Stimulated activated naive CD8-positive, alpha-beta T cell treated with anti-CD3 and anti-CD28 coated beads, Interleukin-15, amount 100 ng/mL, for 72 hours (primary cell): ENCODE measurements at places on chromosomes 6 and 20.

DNA sequence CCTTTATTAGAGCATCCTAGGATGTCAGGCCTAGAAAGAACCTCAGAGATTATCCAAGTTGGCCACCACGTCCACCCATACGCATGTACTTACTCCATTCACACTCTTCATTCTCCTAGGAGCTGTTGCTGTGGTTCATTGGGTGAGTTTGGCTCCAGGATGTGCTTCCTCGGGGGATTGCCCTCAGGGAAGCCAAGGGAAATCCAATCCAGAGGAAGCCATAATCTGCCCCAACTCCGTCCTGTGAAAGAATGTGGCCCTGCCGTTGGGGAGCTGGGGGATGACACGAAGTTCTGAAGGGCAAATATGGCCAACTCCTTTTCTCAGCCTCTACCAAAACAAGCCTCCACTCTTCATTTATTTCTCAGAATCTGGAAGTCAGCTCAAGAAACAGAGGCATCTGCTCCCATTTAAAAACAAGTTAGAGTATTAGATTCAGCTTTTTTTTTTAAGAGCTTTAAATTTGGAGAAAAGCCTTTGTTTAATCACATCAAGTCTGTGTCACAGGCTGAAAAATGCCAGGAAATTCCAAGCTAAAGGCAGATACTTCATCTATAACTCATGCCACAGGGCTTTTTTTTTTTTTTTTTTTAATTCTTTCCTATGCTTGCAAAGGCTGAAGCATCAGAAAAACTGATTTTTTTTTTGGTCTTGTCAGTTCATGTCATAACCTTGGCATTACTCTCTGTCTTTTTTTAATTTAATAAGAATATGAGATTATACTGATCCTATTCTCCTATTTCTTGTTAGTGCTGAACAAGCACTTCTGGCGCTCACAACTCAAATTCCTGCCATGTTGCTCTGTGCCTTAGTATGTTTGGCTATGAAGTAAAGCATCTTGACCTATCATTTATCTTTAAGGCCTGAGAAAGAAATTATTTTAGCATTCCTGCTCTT, 480.9 kb upstream of the MARCKS start:
- no peak for DNase-seq

DNA sequence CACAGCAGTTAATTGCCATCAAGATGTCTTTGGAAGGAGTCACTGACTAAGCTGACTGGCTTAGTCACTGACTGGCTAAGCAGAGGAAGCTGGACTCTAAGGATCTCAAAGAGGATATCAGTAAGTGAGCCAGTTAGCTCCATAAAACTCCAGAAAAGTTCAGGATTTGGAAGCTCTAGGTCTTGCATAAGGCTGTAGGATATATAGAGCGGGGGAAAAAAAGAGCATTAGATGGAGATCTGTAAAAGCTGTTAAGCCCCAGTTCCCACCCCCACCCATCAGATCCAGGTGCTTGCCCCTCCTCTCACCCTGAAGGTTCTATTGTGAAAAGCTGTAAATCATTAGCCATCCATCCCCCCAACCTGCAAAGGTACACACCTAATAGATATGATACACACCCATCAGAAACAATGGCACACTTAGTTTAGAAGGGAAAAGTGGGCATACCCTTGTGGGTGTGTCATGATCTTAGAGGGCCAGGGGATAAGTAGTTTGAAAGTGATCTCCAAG, 32.2 kb downstream of the CARMIL1 start:
- no peak for DNase-seq

DNA sequence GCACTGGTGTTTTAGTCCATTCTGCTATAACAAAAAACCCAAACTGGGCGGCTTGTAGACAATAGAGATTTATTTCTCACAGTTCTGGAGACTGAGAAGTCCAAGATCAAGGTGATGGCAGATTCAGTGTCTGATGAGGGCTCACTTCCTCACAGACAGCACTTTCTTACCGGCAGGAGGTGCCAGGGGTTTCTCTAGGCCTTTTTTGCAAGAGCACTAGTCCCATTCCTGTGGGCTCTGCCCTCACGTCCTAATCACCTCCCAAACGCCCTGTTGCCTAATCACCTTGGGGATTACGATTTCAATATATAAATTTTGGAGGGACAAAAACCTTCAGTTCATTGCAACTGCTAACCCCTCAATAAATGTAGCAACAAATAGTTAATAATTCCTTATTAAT, 140.0 kb upstream of the SGK1 start:
- DNase-seq = no peak

DNA sequence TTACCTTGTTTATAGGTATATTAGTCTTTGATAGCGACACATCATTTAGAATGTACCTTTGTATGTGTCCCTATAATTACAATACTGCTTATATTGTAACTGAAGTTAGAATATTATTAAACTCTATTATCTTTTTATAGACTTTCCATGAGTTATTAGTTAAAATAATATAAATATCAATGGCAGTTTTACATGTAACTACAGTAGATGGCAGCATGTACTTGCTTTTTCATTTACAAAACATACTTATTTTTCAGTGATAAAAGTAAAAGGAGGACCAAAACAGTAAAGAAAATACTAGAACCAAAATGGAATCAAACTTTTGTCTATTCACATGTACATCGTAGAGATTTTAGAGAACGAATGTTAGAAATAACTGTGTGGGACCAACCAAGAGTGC, 364.3 kb downstream of the RIMS1 start:
- no peak for DNase-seq

DNA sequence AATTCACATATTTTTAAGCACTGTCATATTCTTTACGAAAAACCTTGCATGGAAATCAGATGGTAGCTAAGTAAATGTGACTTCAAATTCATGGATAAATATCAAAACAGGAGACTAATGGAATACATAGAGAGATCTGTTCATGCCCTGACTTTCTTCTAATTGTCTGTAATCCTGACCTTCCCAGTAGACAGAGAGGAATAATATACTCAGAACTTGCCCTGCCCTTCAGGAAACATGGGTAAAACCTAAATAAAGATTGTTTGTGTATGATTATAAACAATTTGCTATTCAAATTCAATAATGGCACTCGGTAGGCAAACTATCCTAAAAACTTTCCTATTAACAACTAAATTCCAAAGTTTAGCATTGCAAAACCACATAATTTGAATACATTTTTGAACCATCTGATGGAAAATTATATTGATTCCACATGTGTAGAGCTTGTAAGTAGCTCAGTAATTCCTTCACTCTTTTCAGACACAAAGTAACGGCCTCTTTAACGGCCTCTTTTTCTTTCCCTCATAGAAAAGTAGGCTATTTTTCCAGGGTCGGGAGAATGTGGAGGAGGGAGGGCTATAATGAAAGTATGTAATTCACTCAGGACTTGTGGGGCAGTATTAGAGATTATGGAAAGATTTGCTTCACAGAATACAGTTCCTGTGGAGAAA, 227.6 kb downstream of the ALDH8A1 start:
- DNase-seq = no peak

DNA sequence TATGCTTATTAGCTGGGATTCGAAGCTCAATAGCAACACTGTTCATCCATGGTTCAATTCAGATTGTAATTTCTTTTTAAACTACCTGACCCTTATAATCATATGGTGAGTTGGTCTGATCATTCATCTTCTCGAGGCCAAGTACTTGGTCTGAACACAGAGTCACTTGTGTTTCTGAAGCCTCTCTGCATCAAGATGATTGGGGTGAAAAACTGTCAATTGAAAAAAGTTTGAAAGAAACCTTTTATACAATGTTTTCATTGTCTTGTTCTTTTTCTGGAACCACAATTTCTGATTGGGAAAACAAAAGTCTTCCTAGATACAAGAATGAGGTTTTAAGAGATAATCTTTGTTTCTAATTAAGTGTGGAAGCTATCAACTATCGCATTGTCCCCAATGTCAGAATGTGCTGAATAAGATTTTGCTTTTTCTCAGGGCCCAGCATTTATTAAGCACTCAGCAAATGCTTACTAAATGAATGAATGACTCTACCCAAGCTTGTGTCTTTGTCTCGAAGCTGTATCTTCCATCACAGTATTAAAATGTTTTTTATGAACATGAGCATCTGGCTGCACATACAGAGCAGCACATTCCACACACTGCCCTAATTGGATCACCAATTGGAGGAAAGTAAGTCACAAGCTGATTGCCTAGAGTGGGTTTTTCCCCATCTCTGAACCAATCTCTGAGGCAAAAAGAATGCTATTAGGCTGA, 45.0 kb upstream of the MOXD1 start:
- DNase-seq = no peak

DNA sequence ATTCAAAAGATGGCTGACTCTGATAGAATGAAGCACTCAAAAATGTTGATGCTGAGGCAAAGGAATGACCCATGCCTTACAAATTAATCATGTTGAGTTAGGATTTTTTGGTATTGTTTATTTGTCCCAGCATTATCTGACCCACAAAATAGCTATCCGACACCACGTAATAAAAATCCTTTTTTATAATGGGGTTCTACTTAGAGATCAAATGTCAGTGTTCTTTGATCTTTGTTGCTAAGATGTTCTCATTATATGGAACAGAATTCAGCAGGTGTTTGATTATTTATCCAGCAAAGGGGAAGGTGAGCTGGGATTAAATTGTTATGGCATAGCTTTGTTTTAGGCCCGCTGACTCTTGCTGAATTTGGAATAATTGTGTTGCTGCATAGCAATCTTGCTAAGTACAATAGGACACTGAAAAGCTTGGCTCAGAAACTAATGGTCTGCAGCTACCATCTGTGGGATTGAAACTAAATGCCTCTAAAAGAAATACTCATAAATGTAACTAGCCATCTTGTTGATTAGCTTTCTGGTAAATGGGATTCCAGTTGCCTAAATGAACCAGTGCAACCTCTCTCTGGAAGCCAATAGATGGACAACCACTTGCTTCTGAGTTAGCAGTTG, 180.2 kb upstream of the HDAC2 start:
- DNase-seq = no peak

DNA sequence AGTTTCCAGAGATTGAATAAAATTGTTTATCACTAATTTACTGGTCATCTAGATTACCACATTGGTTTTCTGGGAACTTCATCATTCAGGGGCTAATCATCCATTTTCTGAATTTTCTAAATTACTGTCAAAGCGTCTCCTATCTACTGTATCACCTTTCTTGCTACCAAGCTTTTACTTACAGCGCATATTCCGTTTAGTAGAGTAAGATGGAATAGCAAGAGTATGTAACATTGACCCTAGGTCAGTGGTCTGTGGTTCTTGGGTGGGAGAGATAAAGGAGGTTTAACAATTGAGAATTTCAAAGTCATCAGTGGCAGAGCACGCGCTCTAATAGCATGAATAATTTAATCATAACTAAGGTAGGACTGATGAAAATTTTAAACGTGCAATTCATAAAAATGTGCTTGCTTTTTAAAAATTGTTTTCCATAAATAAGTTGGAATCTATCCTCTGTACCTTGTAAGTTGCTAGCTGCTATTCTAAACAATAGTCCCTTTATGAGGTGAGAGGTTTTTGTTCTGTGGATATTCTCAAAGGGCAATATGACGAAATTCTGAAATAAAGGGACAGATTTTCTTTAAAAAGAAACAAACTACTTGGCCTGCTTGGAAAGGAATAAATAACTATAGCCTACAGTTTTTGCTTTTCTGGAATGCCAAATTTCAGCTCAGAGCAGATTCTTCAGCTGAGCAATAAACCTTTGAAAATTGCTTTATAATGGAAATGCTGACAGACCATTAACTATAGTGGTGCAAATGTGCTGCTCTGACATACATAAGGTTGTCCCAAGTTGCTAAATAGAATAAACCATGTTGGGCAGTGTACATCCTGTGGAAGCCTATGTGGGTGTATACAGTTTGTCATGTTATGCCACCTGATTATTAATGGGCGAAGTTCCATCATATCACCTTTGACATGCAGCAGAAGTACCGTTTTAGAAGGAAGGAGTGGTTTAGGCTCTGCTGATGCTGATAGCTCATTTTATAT, 84.1 kb downstream of the ZFAND3 start:
- no peak for DNase-seq

DNA sequence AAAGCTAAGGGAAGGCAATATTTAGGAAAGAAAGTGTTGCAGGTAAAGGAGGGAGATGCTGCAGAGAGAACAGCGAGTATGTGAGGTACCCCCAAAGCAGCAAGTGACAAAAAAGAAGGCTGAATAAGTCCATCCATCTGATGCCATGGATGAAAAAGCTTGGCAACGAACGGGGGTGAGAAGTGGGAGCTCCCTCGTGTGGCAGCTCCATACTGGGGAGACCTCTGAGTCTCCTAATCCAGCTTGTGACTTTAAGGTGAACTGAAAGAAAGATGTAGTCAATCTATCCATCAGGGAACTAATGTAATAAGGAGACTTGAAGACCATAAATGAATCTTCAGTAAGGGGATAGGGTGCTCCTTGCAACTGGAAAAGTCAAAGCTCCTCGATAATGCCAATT, 156.6 kb downstream of the OTOR start:
- no peak for DNase-seq

DNA sequence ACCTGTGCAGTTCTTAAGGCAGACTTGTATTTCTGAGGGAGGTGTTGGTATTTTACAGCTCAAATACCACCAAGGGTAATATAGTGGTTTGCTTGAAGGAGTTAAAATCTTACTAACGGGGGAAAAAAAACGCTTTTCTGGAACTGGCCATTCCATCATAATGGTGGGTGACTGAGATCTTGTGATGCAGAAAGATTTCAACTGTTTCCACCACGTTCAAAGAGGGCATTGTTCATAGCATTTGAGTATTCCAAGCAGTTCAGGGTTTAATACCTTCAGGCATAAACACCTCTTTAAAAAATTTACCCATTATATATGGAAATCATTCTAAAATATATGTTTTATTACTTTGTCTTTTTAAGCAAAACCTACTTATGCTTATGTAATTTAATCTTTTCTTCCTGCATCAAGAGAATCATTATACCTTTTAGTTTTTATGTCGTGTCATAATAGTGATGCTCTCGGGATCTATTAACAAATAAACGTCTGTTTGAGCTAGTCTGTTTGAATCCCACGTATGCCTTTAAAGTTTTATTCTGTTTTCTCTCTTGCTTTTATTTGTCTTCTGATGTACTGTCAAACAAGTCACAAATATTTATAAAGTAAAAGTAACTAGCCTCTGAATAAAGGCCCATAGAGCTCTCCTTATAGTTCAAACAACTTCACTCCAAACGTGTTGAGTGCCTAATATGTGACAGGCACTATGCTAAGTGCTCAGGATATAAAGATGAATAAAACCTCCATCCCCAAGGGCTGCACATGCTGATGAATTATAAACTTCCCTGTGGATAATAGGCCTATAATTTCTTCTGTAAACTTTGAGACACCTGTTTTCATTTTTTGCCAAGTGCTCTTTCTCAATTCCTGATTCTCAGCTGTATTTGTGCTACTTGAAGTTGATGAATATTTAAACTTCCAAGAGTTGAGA, 298.8 kb upstream of the FERMT1 start:
- DNase-seq = no peak

GRCh38 chr6:162099685-162100084, 627.9 kb downstream of the PRKN start:
- DNase-seq = peak; percentile 58

GRCh38 chr6:16712931-16713484, 48.3 kb downstream of the ATXN1 start:
- no peak for DNase-seq

- DNase-seq = no peak
Observed at GRCh38 chr20:5675103-5676091, 74.8 kb upstream of the SHLD1 start.
